Endothelial cell of coronary artery (primary cell): ENCODE measurements at places on chromosomes 2 and 18. TPM values are rescaled to one million over a fixed set of nuclear protein-coding genes. Genes with fewer than 3 reads are reported as not detected.

The SGPP2 gene
- total RNA-seq: not detected in 2 replicates

The HOXD13 gene
- total RNA-seq: not detected in 2 replicates

The TGFA gene
- 0.09 and 0.38 TPM in 2 replicates for total RNA-seq

The CXCR1 gene
- total RNA-seq: not detected in 2 replicates

The CIDEA gene
- total RNA-seq: 0.81 TPM in 1 of 2 replicates, not detected in the other

The FOXD4L1 gene
- total RNA-seq: 0.18 TPM in 1 of 2 replicates, not detected in the other

The MOCOS gene
- 0.63 and 1.6 TPM in 2 replicates for total RNA-seq

The SCN3A gene
- total RNA-seq: 0.09 TPM in 1 of 2 replicates, not detected in the other

The GCG gene
- total RNA-seq: not detected in 2 replicates

The ANKRD62 gene
- not detected in 2 replicates for total RNA-seq

The NYAP2 gene
- total RNA-seq: not detected in 2 replicates

The OST4 gene
- 410 and 546 TPM in 2 replicates for total RNA-seq

The FRZB gene
- not detected in 2 replicates for total RNA-seq
